ENCODE measurements at places on chromosomes 12 and 14. TPM values are rescaled to one million over a fixed set of nuclear protein-coding genes. Genes with fewer than 3 reads are reported as not detected.

NPFF gene
- not detected for total RNA-seq

USP44 gene
- total RNA-seq, result 0.24 TPM

TPH2 gene
- not detected for total RNA-seq

IFT43 gene
- 23.6 TPM for total RNA-seq

KCNK13 gene
- total RNA-seq, result 0.30 TPM

ALG10 gene
- 2.5 TPM for total RNA-seq

RNASE4 gene
- 0.77 TPM for total RNA-seq

KRT79 gene
- total RNA-seq, result not detected

CEBPE gene
- not detected for total RNA-seq

DNA sequence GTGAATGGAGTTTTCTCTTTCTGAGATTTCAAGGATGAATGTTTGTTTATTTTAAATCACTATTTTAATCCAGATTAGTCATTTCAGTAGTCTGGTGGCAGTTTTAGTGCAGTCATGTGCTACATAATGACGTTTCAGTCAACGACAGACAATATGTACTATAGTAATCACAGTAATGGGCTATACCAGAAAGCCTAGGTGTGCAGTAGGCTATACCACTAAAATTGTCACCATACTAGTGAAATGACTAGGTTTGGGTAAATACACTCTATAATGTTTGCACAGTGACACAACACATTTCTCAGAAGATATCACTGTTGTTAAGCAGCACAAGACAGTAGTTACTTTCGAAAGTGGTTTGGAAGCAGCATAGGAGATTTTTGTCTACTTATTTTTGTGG lies 203.1 kb downstream of the ETNK1 start:
- no peak for DNase-seq

DNA sequence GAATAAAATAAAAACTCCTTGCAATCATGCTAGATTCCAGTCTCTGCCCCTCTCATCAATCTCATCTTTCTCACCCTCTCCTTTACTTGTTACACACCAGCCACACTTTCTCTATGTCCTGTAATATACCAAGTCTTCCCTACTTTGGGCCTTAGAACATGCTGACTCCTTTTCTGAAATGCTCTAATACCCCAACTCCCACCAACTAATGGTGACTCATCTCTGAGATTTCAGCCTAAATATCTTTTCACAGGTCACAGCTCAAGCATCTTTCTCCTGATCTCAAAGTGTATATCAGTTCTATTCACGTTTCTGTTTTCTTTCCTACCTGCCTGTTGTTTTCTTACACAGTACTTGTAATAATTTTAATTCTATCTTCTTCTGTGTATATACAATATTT lies 378.9 kb upstream of the PRICKLE1 start:
- no peak for DNase-seq

DNA sequence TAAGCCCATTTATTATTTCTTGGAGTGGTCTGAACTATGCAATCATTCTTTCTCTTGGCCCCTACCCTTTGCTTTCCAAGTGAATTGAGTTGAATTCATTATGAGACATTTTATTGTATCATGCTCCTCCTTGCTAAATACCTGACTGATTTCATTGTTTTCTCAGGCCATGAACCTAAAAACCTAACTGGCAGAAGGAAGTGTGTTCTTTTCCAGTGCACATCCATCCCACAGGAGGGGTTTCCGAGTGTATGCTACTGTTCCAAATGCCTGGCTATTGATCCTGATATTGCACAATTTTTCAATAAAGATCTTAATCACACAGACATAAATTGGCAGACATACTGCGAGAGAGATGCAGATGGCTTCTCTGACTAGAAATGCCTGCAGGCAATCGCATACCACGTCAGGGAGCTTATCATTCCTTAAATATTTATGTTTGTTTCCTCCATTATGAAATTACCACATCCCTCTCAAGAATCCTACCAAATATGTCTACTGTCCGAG lies 162.2 kb upstream of the EGLN3 start:
- DNase-seq, result no peak

DNA sequence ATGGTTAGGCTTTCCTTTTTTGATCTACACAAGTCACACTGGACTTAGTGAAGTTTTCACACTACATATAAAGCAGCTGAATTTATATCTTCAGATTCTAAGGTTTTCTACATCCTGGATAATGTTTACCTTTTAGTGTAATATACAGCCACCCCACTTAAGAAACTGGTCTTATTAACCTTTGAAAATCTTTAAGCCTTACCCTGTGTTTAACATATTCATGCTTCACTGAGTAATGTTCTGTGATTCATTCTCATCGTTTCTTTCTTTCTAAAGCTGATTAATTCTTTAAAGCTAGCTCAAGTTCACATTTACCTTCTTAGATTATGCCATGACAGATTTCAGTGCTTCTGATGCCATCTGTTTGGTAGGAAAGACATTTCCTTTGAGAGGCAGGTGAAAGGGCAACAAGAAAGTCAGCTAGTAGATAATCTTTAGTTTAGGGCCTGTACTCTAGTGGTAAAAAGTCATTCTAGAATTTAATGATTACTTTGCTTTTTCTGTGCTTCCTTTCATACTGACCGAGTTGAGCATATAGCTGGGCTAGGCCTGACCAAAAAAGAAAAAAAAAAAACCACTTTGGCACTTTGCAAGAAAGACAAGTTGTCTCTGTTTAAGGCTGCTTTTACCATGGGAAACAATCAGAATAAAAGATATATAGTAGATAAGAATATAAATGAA lies 690.9 kb upstream of the FBXO33 start:
- DNase-seq, result no peak

DNA sequence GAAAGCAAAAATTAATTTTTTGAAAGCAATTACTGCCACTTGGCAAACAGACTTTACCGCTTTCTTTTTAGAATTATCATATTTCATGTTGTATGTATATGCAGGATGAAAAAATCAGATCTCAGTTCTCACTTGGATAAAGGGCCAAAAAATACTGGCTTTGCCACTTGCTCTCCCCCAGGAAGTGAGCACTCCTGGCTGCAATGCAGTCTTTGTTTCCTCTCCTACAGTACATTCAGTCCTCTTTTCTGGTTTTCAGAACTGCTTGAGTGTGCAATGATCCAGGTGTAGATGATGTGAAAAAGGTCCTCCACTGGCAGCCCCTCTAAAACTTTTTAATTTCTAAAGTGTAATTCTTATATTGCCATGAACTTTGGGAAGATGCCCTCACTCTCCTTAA lies 183.4 kb downstream of the SLC25A21 start:
- DNase-seq, result no peak

DNA sequence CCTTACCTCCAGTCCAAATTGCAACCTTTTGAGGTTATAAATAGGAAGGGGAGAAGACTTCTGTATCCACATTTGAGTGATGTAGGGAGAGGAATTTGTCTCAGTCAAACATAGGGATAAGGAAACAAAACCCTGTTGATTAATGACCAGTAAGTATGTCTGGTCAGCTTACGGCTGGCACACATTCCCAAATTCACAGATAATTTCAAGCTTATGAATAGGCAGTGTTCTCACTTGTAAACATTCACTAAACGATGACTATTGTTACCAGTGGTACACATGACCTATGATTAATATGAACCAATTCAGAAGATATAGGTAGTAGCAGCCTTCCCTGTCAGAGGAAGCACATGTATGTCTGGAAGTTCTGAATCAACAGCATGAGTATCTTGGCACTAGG lies 33.0 kb upstream of the SLC5A8 start:
- no peak for DNase-seq

Data from psoas muscle (tissue), 8 donors.